IPS DF 19.7 (cell line): ENCODE measurements at places on chromosomes 13 and 19.

- DNase-seq = no peak
Observed at GRCh38 chr13:63436325-63436668, 2020.6 kb upstream of the PCDH20 start.

DNA sequence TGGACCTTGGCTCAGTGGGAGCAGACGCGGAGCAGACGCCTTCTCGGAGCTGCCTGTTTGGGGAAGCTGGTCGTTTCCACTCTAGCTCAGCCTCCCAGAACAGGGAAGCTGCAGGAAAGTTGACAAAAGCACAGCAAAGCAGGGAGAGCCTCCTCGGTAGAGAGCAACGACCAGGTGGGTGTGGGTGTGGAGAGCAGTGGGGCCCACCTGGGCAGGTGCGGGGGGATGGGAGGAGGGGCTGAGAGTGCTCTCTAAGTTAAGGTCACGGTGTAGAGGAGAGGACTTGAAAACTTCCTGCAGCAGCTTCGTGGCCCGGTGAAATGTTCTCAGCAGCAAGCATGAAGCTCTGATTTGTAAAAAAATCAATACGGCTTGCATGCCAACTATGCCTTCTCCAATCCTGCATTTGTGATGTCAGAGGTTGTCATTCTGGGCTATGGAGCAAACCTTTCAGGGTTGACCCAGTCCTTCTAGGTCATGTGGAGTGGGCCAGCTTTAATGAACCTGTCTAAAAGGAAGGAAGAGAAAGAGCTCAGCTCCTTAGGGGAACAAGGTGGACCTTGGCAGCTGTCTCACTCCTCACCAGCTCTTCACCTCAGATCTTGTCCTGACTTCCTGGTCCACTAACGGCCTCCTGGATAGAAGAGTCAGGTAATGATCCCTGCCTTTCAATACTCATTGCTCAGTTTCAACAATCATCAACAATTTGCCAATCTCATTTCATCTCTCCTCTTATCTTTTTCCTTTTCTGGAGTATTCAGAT lies 85.8 kb upstream of the UBL3 start:
- no peak for DNase-seq

DNA sequence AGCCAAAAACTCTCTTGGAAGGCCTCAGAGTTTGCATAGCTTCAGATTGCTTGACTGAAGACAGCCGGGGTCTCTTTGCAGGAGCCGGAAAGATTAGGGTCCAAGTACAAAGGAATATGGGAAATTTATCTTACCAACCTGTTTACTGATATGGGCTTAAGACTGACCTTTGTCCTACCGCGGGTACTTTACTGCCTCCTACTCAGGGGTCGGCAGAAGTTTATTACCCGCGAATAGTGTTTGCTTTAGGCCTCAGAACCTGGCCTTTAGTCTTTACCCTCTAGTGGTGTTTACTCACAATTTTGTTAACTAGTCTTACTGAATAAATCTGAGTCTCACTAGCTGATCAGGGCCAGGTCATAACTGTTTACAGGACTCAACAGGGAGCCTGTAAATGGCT lies 765.4 kb upstream of the SPRY2 start:
- DNase-seq = no peak

DNA sequence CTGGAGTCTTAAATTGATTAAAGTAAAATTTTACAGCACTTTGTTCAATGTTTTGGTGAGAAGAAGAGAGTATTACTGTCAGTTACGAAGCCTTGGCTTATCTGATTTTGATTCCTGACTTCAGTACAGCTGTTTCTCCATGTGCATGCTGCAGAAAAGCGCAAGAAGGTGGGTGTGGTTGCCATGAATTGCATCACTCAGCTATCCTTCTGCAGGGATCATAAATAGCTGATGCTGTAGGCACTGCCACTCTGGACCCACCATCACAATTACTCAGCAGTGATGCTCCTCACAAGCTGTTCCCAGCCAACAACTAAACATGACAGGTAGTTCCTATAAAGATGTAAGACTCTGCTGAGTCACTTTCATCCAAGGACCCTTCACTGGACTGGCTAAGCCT lies 321.2 kb downstream of the IRS2 start:
- DNase-seq = no peak

DNA sequence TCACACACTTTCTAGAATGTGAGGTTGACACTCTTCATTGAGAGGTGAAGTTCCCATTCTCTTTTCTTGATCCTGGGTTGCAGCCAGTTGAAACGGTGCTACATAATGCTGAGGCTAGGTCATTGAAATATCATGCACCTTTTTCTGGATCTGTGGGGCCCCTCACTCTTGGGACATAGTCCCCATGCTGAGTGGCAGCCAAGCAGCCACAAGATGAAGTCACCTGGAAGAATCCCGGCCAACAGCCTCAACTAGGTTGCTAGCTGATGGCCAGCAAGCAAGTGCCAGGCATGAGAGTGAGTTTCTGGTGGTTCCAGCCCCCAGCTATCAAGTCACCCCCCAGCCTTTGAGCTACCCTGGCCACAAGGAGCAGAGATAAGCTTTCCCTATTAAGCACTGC lies 148.5 kb upstream of the TSHZ3 start:
- no peak for DNase-seq

DNA sequence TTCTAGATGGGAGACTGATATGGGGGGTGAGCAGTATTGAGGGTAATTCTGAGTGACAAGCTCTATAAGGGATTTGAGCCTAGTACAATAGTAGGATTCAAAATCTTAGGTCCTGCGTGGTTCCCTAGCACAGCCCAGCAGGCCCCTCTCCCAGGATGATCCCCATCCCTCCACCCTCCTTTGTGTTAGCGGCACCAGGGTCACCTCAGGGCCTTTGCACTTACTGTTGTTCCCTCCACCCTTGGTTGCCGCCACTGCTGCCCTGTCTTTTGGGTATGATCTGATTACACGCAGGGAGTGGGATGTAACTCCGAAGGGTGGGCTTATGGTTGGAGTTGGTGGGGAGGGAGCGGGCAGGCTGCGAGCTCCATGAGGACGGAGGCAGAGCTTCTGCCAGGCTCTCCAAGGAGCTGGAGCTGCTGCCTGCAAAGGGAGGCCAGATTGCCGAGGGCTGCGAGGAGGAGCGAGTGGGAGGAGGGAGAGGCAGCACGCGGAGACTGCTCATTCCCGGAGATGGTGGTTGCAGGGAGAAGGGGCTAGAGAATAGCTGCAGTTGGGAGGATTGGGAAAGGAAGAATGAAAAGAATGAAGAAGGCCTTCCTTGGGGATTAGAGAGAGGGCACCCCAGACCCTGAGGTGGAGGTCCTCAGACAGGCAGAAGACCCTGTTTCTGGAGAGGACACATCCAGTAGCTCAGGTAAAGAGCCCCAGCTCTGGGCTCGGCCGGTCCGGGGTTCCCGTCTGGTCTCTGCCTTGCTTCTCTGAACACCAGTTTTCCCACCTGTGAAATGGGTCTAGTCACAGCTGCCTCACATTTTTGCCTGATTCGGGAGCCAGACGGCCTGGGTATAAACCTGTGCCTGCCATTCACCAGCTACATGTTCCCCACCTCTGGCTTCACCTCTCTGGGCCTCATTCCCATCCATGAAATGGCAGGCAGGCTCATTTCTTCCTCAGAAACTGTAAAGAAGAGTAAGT lies 5.2 kb downstream of the NACC1 start:
- no peak for DNase-seq

DNA sequence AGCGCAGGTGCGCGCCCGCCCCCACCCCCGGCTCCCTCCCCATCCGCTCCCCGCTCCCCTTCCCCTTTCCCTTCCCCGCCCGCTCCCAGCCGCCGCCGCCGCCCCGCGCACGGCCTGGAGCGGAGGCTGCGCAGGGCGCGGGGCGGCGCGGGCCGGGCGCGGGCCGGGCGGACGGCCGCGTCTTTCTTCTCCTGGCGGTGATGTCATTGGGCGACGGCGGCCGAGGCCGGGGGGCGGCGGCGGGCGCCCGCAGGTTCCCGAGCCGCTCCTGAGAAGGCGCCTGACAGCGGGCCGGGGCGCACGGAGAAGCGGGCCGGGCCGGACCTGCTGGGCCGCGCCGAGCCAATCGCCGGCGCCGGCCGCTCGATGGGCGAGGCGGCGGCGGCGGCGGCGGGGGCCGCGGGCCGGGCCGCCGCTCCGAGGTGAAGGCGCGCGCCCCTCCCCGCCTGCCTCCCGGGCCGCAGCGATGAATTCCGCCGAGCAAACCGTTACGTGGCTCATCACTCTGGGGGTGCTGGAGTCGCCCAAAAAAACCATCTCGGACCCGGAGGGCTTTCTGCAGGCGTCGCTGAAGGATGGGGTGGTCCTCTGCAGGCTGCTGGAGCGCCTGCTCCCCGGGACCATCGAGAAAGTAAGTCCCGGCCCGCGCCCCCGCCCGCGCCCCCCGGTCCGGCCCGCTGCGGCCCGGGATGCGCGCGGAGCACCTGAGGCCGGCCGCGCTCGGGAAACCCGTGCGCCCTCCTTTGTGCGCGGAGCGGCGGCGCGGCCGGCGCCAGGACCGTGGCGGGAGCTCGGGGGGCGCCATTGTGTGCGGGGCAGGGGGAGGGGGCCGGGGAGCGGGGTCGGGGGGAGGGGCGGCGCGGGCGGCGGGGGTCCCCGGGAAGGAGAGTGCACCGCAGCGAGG lies at the start of gene ARHGEF7:
Gene ARHGEF7, plus strand, starts transcription at position 250 of the 904 bp plus-strand sequence. Its CDS starts 217 bp downstream, at position 467.
- no peak for DNase-seq
